ENCODE measurements at places on chromosomes 12 and 14. TPM values are rescaled to one million over a fixed set of nuclear protein-coding genes. Genes with fewer than 3 reads are reported as not detected.
A peak's percentile ranks its signal among the peaks of the same experiment; 100 is the strongest.

EML5 gene
- polyA plus RNA-seq, result 0.86 TPM

GRCh38 chr12:19572920-19573558 lies 133.7 kb downstream of the AEBP2 start:
- DNase-seq, result peak; percentile 68

DNA sequence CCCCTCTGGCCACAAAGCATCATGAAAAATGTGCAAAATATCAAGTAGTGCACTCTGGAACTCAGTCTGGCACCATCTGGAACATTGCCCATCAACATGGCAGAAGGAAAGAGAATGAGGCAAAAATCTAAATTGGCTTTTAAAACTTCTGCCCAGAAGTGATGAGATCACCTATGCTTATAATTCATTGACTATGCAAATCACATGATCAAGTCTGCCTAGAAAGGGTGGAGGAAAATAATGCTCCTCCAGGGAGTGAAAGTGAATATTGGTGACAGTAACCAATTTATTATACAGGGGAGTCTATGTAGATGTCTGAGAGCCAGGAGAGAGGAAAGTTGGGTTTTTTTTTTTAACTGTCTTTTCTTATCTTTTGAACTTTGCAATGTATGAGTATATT lies 73.3 kb upstream of the HIF1A start:
- DNase-seq, result no peak

AKAP3 gene
- polyA plus RNA-seq, result 0.14 TPM

- DNase-seq, result no peak
Measured at GRCh38 chr14:76333664-76334063, 42.3 kb upstream of the ESRRB start.

ART4 gene
- not detected for polyA plus RNA-seq

GRCh38 chr14:105505101-105505500 lies 14.1 kb downstream of the TEDC1 start:
- no peak for DNase-seq

- peak; percentile 92 for DNase-seq
Measured at GRCh38 chr12:52278575-52279421, 4.4 kb downstream of the KRT86 start.

DNA sequence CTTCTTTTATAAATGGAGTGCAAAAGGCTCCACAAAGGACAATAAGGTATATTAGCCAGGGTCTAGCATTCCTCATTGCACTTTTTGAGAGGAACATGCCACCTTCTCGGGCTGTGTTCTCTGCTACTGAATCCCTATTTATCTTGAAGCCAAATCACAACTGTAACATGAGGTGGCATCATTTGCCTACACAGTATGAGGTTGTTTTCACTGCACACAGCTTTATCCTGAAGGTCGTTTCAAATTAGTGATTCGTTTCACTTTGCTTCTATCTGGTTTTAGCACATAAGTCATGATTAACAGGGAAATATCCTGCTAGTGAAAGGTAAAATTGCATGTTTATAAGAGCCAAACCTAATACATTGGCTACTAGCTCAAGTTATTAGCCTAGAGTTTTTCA lies 153.8 kb downstream of the SLC35F4 start:
- DNase-seq, result no peak

NTF3 gene
- polyA plus RNA-seq, result not detected

- DNase-seq, result no peak
Measured at GRCh38 chr14:32675433-32675832, 263.2 kb upstream of the NPAS3 start.

DNA sequence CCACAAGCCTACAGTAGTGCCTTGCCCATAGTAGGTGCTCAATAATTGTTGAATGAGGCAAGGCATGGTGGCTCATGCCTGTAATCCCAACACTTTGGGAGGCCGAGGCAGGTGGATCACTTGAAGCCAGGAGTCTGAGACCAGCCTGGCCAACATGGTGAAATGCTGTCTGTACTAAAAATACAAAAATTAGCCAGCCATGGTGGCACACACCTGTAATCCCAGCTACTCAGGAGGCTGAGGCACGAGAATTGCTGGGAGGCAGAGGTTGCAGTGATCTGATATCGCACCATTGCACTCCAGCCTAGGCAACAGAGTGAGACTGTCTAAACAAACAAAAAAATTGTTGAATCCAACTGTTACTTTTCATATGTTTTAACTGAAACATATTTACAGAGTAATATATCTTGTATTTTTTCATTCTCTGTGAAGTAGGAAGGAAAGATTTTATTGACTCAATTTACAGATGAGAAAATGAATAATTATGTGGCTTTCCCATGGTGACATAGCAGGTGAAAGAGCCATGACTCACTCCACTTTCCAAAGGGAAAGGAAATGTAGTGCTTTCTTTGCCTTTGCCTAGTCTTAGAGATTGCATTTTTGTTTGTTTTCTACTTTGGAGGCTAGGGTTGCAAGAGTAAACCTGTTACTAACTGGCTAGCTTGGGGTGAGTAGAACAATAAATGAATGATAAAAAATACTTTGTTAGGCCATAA lies 95.4 kb upstream of the SLC38A4 start:
- peak; percentile 31 for DNase-seq

- DNase-seq, result no peak
Measured at GRCh38 chr14:106831322-106831720, 1304.9 kb downstream of the TMEM121 start.

KRT4 gene
- polyA plus RNA-seq, result 3.2 TPM

GPR65 gene
- not detected for polyA plus RNA-seq

DNA sequence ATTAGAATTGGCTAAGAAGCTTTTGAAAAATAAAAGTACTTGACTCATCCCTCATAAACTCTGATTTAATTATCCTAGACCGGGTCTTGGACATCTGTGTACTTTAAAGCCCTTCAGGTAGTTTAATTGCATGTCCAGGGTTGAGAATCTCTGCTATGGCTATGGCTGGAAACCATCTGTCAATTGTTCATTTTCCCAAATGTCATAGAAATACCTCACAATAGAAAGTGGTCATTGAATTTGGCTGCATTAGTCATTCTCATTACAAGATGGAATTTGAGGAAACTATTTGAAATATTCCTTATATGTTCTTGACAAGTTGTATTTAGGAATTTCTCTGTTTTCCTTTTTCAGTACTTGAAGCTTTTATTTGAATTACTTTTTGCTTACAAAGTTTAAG lies 111.3 kb downstream of the TSHR start:
- no peak for DNase-seq

DNA sequence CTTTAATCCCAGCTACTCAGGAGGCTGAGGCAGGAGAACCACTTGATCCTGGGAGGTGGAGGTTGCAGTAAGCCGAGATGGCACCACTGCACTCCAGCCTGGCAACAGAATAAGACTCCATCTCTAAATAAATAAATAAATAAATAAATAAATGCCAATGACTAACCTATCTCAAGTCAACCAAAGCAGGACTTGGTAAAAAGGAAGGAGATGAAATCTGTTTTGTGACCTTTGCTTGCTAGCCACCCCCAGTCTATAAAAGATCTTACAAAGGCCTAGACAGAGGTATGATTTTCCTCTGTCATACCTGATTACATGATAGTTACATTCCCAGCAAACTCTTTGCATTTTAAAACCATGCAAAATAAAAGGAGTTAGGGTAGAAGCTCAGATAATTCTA lies 13.5 kb upstream of the METTL17 start:
- DNase-seq, result no peak

GRCh38 chr12:97464385-97465321 lies 2.0 kb downstream of the RMST start:
- DNase-seq, result no peak

PMCH gene
- polyA plus RNA-seq, result not detected

DNA sequence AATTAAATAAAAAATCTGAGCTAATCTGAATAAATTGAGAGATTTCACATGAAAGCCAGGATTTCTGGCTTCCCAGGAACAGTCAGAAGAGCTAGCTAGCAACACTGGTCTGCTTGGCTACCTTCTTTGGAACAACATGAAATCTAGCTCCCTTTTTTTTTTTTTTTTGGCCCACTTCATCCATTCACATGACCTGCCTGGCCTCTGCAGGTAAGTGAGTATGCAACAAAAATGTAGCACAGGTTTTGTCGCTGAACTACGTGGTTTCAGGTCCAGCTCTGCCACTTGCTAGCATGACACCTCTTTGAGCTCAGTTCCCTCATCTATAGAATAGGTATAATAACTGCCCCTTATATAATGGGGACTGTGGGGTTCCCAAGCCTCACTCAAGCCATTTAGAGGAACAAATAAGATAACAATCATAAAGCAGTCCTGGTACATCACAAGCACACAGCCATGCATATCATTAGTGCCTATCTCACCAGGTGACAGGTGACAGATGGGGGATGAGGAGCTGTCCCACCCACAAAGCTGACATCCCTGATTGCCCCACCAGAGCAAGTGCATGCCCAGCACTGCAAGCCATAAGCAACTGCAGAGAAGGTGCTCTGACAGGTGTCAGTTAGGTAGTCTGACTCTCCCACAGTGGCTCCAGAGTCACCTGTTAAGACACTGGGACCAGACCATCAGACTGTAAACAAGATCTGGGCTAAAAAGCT lies 25.6 kb downstream of the PXN start:
- no peak for DNase-seq

GRCh38 chr14:100449225-100449987 lies 126.3 kb downstream of the SLC25A47 start:
- no peak for DNase-seq

GRCh38 chr12:45314770-45315169 lies 98.9 kb downstream of the ANO6 start:
- DNase-seq, result no peak

ERBB3 gene
- polyA plus RNA-seq, result 2.2 TPM

GRCh38 chr12:131428091-131428685 lies 282.7 kb upstream of the SFSWAP start:
- DNase-seq, result no peak

DNA sequence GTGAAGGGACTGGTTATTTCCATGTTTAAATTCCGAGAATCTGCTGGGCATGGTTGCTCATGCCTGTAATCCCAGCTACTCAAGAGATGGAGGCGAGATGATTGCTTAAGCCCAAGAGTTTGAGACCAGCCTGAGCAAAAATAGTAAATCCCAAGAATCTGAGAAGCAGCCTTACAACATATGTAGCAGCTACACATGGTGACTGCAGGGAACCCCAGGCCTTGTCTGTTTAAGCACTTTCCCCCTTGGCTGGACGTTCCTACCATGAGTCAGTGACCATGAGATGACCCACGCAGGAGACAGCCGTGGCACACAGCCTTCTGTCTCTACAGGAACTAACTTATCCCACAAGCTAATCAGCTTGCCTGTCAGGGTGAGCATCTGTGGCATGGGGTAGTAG lies 5.5 kb upstream of the SLC24A4 start:
- no peak for DNase-seq

DNA sequence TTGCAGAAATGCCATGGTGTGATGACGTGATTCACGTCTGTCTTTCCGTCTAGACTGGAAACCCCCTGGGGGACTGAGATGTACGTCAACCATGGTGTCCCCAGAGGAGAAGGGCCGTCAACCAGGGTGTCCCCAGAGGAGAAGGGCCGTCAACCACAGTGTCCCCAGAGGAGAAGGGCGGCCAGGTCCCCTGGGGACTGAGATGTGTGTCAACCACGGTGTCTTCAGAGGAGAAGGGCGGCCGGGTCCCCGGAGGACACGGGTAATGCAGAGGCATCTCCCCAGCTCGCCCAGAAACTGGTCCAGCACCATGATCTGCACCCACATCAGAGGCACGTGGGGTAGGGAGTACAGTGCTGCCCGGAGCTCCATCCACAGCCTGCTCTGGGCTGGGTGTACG lies 30.6 kb upstream of the GALNT9 start:
- no peak for DNase-seq

TAS2R9 gene
- polyA plus RNA-seq, result not detected

- no peak for DNase-seq
Measured at GRCh38 chr12:114165921-114166320, 199.8 kb upstream of the RBM19 start.

GRCh38 chr12:116186482-116187150 lies 90.9 kb downstream of the MED13L start:
- DNase-seq, result no peak

DNA sequence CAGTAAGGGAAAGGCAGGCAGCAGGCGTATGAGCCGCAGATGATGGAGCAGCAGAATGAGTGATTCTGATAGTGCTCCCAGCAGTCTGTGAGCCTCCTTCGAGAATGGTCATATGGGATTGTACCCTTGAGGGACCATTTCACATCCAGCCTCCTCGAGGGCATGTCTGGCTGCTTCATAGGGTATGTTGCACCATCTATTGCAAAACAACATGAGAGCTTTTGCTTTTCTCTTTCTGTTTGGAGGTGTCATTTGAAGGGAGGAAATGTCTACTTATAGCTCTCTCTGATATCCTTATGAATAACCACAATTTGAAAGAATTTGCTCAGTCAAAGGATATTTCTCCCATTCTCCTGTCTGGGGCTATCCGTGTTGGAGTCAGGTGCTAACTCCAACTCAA lies 172.8 kb downstream of the TMEM132C start:
- no peak for DNase-seq

DNA sequence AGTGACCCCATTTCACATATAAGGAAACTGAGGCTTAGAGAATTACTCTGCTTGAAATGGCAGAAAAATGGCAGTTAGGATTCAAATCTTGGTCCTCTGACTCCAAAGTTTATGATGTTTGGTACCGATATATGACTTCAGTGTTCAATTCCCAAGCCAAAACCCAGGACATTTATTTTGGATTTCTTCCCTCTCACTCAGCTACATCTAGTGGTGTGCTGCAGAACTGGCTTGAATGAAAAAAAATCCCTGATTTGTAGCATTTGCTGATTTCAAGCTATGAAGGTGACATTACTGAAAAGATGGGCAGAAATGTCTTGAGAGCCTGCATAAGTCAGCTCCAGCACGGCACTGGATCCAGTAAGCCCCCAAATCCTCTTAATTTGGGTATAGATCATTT lies 106.4 kb downstream of the EFCAB11 start:
- no peak for DNase-seq

- no peak for DNase-seq
Measured at GRCh38 chr12:101551362-101552114, 43.2 kb upstream of the MYBPC1 start.

DNA sequence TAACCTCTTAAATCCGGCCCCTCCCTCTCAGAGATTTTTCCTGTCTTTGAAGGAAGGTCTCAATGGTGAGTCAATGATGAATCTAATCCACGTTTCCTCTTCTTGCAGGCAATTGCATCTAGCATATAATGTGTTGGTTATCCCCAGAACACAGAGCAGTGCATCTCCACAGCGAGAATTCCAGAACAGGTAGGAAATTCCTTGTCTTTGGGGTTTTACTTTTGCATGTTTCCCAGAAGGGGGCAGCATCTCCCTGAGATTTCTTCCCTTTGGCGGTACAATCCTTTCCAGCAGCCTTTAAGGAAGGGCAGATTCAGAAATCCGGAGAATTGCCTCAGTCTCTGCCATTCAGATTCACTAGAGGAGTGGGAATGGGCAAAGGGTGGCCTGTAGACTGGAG lies 128.0 kb downstream of the KCNA5 start:
- DNase-seq, result peak; percentile 48

HEBP1 gene
- polyA plus RNA-seq, result 49.3 TPM

GRCh38 chr14:63761351-63762117 lies 33.7 kb upstream of the SGPP1 start:
- DNase-seq, result no peak

- DNase-seq, result no peak
Measured at GRCh38 chr14:33393231-33393894, 454.7 kb downstream of the NPAS3 start.

- DNase-seq, result no peak
Measured at GRCh38 chr12:11136075-11136474, 1.6 kb upstream of the TAS2R30 start.

RECQL gene
- polyA plus RNA-seq, result 79.5 TPM

GRCh38 chr12:93682846-93683261 lies 5.7 kb downstream of the CRADD start:
- no peak for DNase-seq

GRCh38 chr12:65670775-65671174 lies 153.5 kb upstream of the HMGA2 start:
- DNase-seq, result no peak
